ENCODE measurements at places on chromosomes 16 and 17. TPM values are rescaled to one million over a fixed set of nuclear protein-coding genes. Genes with fewer than 3 reads are reported as not detected.

PSMB10 gene
- 53.8 TPM for total RNA-seq

NTN1 gene
- total RNA-seq: not detected

NPIPA8 gene
- 7.4 TPM for total RNA-seq

ABCA6 gene
- not detected for total RNA-seq

SLC16A6 gene
- 2.6 TPM for total RNA-seq

CES1 gene
- total RNA-seq: 2.2 TPM

- no peak for DNase-seq
These were observed 4.0 kb downstream of the ZFHX3 start for GRCh38 chr16:73043828-73044467.

DNA sequence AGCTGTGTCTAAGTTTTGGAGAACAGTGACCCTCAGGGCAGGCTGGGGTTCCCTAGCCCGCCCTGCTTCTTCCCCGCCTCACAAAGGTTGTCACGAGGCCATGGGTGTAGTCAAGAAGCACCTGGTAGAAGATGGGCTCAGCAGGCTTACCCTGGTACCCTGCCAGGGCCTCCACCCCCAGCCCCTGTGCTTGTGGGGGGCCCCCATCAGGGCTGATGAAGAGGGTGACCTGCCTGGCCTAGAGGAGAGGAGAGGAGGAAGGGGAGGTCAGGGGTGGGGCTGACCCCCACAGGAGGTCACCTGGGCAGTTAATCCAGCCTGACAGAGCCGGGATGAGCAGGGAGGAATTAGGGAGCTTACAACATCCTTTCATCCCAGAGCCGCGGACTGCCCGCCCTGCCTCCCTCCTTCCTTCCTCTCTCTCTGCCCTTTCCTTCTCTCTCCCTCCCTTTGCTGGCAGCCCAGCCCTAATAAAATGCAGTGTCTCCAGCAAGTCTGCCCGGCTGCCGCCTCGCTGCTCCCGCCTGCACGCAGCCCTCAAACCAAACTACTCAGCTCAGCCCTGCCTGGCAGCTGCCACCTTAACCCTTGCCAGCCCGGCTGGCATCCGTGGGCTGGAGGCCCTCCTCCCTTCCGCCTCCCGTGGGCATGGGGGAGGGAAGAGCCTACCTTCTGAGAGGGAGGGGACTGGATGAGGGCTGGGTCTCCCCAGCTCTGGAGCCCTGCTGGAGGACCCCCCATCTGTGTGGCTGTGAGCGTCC, 7.2 kb downstream of the DLX3 start:
- DNase-seq: peak; percentile 86

- peak; percentile 13 for DNase-seq
These were observed 2.0 kb downstream of the ADAT1 start for GRCh38 chr16:75621170-75621477.

DNA sequence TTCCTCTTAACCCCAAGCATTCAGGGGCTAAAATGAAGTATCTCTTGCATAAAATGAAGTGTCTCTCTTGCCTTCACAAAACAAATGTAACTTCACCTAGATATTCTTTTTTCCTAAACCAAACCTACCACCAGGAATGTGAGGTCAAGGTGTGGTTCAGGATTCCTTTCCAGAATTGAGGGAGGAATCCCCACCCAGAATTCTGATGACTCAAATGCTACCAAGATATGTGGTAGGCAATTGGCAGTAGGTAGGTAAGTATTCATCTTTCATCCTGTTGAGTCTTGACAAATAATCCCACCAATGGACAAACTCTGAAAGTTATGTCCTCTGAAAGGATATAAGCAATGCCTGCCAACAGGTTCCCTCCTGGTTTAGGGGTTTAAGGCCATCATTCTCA, 26.2 kb downstream of the TRIM16 start:
- DNase-seq: peak; percentile 29

GRCh38 chr17:58305626-58306025, 23.0 kb downstream of the TSPOAP1 start:
- DNase-seq: no peak

GRCh38 chr16:89043636-89044417, 49.8 kb upstream of the ACSF3 start:
- DNase-seq: no peak

- DNase-seq: no peak
These were observed 65.7 kb downstream of the ARSG start for GRCh38 chr17:68356949-68357455.

DNA sequence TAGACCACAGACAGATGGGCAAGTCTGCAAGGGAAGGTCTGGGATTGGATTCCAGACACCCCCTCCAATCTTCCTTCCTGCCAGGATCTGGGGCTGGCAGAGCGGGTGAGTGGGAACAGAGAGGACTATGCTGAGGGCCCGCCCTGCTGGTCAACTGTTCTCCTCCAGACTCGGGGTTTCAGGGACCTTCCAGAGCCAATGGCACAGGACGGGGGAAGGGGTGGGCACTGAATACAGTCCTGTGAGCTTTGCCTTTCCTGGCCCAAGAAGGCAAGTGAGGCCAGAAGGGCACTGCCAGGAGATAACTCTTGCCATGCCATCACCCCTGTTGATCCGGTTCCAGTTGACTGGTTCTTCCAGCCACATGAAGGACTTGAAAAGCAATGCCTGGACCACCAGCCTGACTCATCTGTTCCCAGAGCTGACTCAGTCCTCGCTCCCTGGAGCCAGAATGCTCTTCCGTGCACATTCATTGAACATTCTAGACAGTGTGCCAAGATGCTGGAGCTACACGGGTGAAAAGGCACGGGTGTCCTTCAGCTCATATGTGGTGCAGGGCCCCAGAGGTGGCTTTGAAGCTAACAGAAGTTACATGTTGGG, 533 bp upstream of the MEFV start:
- peak; percentile 81 for DNase-seq

GRCh38 chr16:87160701-87161337, 156.4 kb downstream of the C16orf95 start:
- DNase-seq: peak; percentile 41

GRCh38 chr17:9644910-9645751, at the start of gene USP43:
TSS of gene USP43 (plus strand) at chr17:9645517. CDS start at chr17:9645633, 116 bp downstream.
- DNase-seq: peak; percentile 54

DNA sequence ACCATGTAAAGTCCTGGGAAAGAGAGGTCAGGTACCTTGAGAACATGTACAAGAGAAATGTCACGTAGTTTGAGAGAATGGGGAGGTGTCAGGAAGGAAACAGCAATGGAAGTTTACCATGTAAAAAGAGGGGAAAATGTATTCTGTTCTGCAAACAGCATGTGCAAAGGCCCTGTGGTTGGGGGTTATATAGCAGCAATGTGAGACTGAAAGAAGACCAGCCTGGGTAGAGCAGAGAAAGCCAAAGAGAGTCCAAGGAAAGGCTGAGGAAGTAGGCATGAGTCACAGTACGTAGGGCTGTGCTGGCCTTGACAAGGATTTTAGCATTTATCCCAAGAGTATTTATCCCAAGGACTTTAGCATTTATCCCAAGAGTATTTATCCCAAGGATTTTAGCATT, 141.3 kb upstream of the CACNG3 start:
- DNase-seq: no peak

GRCh38 chr16:11410376-11411058, 65.3 kb downstream of the RMI2 start:
- peak; percentile 53 for DNase-seq

- DNase-seq: no peak
These were observed 26.3 kb downstream of the GINS2 start for GRCh38 chr16:85662482-85662812.

DNA sequence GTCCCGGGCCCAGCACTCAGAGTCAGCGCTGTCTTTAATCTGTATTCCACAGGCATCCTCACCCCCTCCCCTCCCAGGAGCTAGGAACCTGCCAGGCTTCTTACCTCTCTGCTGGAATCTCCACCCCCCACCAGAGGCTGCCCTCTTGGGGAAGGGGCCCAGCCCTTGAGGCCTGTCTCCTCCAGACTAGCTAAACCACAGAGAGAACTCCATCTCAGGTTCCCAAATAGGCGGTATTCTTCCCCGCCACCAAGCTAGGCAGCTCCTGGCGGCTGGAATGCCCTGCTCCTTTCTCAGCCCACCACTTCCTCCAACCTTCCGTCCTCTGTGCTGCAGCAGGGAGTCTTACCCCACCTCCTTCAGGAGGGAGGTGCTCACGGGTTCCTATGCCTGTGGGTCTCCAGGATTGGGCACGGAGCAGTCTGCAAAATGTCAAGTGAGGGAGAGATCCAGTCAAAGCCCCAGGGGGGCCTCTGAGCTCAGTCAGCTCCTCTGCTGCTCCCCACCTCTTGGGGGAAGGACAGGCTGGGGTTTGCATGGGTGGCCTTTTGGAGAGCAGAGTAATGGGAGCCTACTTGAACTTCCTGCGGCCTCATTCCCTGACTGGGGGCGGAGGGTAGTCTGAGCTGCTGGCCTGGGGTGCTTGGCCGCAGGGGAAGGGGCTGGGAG, 55.7 kb downstream of the SREBF1 start:
- DNase-seq: peak; percentile 84

- peak; percentile 56 for DNase-seq
These were observed 12.8 kb downstream of the CRISPLD2 start for GRCh38 chr16:84832488-84833143.

- DNase-seq: no peak
These were observed 17.8 kb downstream of the HS3ST6 start for GRCh38 chr16:1900452-1900774.

GRCh38 chr17:40104594-40105486, 4.5 kb upstream of the NR1D1 start:
- DNase-seq: no peak

DNA sequence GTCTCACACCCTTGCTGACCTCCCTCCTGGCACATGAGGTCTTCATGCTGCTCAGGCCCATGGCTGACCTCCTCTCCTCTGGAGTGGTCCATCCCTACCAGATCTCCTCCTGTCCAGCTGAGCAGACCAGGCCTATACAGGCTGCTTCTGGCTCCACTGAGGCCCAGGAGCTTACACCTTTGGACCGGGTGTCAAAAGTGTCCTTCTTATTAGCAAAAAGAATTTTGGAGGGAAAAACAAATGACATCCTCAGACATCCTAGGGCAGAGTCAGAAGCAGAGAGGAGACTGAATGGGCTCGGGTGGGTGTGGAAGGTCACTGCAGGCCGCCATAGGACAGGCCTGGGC, 38.1 kb downstream of the WSB1 start:
- DNase-seq: no peak

DNA sequence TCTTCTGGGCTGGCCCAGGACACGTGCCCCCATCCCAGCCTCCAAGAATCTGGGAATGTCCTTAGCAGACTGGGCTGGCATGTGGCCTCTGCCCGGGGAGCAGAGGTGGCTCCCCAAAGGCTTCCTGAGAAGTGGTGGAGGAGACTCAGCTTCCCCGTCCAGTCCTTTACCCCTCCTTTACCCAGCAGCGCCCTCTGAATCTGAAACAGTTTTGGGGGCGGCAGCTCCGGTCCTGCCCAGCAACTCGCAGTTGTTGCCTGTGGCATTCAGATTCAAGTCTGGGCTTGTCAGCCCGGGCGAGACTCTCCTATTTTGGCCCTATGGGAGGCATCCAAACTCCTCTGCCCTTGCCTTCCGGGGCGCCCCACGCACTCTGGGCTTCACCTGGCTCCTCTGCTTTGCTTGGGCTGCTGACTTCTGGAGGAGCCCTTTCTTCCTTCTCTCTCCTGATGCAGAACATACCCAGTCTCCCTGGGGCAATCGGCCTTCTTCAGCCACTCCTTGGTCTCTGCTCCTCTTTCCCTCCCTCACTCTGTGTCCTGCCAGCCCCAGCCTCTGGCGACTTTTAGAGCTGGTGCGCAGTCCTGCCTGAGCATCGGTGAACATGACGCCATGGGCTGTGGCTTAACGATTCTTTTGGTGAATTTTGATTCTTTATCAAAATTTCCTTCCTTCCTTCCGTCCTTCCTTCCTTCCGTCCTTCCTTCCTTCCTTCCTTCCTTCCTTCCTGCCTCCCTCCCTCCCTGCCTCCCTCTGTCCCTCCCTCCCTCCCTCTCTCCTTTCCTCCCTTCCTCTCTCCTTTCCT, 55.2 kb downstream of the CMIP start:
- DNase-seq: no peak

DNA sequence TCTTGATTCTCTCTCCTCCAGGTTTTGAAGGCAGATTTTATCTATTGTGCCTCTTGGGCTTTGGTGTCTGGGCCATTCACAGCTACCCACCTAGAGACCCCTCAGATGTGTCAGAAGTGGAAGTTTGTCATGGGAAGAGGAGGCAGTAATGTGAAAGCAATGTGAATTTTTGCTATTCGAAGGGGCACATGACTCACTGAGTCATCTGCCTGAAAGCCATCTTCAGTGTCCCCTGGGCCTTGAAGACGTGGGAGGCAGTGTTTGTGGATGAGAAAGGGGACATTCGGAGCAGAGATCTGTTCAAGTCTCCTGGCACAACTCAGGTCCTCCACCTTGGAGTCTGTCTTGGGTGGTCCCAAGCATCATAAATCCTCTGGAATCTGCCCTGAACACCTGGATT, 530.2 kb downstream of the NPIPA7 start:
- no peak for DNase-seq

GRCh38 chr17:64728041-64728695, 66.1 kb upstream of the SMURF2 start:
- peak; percentile 63 for DNase-seq

DNA sequence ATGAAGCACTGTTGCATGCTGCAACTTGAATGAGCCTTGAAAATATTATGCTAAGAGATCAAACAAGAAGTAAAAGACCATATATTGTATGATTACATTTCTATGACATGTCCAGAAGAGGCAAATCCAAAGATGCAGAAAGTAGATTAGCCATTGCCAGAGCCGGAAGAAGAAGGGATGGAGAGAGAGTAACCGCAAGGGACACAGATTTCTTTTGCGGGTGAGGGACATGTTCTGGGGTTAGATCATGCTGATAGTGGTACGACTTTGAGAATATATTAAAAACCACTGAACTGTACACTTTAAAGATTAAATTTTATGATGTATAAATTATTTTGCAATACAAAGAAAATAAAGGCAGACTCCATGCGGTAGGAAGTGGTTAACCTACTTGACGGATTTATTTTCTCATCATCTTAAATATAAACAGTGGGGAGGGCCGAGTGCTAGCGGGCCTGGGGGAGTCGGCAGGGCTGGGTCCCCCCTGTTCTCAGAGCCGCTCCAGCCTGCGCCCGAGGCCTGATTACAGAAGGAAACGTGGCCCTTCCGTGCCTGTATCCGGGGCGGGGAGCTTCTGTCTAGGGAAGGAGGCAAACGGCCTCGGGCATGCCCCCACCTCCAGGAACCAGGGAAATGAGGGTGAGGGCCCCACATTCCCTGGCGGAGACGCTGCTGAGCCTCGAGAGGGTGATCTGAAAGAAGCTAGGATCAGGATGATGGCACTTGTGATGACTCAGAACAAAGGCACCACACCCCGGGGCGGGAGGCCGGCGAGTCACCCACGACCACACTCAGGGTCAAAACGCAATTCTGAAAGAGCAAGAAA, 48.0 kb downstream of the SHCBP1 start:
- DNase-seq: peak; percentile 91
